Neural crest cell (in vitro differentiated cells): ENCODE measurements at places on chromosomes 5 and 9. TPM values are rescaled to one million over a fixed set of nuclear protein-coding genes. Genes with fewer than 3 reads are reported as not detected.

Gene PCBD2
- total RNA-seq = 11.8 and 12.1 TPM in 2 replicates

Gene PCDHGB5
- total RNA-seq = 0.91 and 1.5 TPM in 2 replicates

DNA sequence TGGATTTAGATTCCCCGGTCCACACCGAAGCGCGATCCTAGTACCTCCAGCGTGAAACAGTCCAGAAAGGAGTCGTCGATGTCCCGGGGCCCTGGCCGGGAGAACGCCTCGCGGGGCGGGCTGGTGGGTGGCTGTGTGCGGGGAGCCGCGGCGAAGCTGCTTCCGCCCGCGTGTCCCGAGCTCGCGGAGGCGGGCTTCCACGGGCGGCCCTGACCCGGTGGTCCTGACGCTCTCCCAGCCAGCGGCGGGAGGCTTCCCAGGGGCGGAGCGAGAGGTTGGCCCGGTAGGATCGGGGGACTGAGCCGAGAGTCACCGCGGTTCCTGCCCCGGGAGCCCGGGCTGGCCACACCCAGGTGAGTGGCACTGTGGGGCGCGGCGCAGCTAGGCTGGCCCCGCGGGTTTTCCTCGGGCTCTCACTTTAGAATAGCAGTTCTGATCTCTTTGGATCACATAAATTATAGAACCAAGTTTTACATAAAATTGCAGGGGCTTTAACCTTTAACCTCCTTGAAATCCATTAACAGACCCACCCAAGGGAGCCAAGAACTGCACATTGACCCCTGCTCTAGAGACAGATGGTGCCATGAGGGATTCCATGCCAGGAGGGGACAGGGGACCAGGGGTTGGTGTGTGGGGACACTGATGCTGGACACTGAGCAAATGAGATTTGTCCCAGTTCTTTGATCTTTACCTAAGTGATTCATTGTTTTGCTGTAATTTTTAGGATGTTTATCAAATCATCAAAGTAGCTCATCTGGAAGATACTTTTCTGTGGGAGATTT lies 29.2 kb upstream of the IL31RA start:
- peaks cover 65% of the 10 kb centered on the region for H3K27me3 ChIP-seq
- peak; percentile 8 for DNase-seq
- H3K4me1 ChIP-seq = peaks cover 5% of the 10 kb centered on the region
- H3K36me3 ChIP-seq = no peaks in the 10 kb centered on the region

Gene DMRT3
- total RNA-seq = not detected in 2 replicates

GRCh38 chr5:119515192-119515591 lies 62.9 kb downstream of the HSD17B4 start:
- H3K27me3 ChIP-seq = no peaks in the 10 kb centered on the region
- DNase-seq = no peak
- H3K4me1 ChIP-seq = no peaks in the 10 kb centered on the region
- H3K4me3 ChIP-seq = no peak overlapping the region
- peaks cover 48% of the 10 kb centered on the region for H3K36me3 ChIP-seq
- no peak overlapping the region for H3K27ac ChIP-seq

- H3K36me3 ChIP-seq = no peaks in the 10 kb centered on the region
- no peak overlapping the region for H3K27ac ChIP-seq
- no peak for DNase-seq
- H3K4me1 ChIP-seq = peaks cover 20% of the 10 kb centered on the region
- H3K27me3 ChIP-seq = peaks cover 5% of the 10 kb centered on the region
These were observed 26.2 kb upstream of the ACOT12 start for GRCh38 chr5:81420039-81420667.
